ENCODE measurements at places on chromosomes 7 and 10. TPM values are rescaled to one million over a fixed set of nuclear protein-coding genes. Genes with fewer than 3 reads are reported as not detected.

The HOXA5 gene
- 23.9 TPM for total RNA-seq

DNA sequence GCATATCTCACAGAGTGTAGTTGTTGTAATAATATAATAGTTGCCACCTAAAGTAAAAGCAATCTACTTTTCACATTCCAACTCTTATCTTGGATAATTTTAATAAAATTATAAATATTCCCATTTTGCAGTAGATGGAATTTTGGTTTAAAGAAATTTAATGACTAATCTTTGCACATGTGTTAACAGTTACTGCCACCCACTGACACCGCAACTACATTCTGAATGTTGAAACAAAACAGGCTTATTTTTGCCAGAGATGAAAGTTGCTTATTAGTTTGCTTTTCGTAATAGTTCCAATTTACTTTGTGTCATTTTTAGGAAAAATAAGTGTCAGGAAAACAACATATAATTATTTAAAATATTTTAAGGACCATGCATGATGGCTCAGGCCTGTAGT is 557.5 kb upstream of the PCDH15 start:
- DNase-seq: no peak

DNA sequence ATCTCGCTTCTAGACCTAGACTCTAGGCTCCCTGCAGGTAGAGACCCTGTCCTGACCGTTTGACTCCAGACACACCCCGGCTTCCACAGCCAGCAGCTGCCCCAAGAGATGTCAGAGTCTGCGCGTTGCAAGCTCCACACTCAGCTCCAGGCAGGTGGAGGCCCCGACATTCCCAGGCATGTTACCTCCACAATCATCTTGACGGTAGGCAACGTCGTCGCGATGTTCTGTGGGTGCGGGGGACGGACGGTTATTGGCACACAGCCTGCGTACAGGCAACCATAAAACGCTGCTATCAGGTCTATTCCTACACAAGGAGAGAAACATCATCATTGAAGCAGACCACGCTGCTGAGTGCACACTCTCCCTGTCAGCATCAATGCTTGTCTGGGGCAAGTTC is 213.2 kb downstream of the ZMYND11 start:
- DNase-seq: no peak

GRCh38 chr10:61385231-61386001 is 67.8 kb downstream of the TMEM26 start:
- no peak for DNase-seq

- DNase-seq: no peak
Observed at GRCh38 chr10:72315054-72315453, 39.7 kb downstream of the DNAJB12 start.

DNA sequence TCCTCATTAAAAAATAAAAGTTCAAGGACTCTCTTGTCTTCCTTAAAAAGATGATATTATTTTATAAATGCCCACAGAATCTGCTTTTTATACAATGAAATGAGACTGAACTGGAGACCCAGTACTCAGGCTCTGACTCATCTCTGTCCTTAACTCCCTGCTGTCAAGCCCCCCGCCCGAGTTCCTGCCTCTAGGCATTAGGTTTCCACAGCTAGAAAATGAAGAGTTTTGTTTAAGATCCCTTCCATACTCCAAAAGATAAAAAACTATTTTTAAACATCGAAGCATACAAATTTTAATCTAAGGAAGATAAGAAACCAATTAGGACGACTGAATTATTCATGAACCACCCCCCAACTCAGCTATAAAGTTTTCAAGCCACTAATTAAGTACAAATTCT is 97.7 kb upstream of the FEZF1 start:
- no peak for DNase-seq

All from IMR-90 (cell line).